H54 (cell line): ENCODE measurements at places on chromosomes 16 and 17.

DNA sequence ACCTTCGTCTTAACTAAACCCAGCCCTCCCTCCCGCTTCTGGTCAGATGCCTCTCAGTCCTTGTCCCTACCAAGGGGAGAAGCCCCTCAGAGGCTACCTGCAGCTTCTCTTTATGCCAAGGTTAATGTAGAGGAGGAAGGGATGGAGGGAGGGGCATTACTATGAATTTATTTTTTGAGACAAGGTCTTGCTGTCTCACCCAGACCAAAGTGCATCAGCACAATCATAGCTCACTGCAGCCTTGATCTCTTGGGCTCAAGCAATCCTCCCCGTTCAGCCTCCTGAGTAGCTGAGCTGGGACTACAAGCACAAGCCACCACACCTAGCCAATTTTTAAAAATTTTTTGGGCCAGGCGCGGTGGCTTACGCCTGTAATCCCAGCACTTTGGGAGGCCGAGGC lies 15.3 kb downstream of the EPOP start:
- no peak for DNase-seq

- no peak for DNase-seq
These were observed 40.0 kb downstream of the SOST start for GRCh38 chr17:43718544-43718943.

DNA sequence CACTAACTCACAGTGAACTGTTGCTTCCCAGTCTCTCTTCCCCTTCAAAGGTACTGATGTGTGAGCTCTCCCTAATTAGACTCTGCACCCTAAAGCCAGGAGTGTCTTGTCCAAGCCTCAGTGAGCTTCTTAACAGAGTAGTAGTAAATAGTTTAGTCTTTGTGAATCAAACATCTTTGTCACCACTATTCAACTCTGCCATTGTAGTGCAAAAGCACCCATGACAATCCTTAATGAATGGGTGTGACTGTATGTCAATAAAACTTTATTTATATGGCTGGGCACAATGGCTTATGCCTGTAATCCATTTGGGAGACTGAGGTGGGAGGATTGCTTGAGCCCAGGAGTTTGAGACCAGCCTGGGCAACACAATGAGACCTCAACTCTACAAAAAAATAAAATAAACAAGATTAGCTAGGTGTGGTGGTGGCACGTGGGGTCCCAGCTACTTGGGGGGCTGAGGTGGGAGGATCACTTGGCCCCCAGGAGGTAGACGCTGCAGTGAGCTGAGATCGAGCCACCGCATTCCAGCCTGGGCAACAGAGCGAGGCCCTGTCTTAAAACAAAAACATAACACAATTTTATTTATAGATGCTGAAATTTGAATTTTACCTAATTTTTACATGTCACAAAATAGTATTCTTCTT lies 45.5 kb upstream of the TNRC6A start:
- no peak for DNase-seq

DNA sequence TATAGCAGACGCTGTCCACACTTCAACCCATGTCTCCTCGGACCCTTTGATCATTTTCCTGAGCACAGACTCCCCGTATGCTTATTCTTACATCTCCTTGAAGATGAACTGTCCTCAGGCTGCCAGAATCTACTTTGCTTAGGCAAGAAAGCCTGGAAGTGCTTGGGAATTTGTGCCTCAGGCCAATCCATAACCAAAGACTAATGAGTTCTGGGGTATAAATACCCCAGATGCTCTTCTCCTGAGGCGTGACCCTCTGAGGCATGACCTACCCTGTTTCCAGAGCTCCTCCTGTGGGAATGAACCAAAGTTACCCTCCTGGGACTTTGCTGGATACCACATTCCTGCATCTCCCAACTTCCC lies 10.1 kb upstream of the TEKT3 start:
- DNase-seq, result no peak

DNA sequence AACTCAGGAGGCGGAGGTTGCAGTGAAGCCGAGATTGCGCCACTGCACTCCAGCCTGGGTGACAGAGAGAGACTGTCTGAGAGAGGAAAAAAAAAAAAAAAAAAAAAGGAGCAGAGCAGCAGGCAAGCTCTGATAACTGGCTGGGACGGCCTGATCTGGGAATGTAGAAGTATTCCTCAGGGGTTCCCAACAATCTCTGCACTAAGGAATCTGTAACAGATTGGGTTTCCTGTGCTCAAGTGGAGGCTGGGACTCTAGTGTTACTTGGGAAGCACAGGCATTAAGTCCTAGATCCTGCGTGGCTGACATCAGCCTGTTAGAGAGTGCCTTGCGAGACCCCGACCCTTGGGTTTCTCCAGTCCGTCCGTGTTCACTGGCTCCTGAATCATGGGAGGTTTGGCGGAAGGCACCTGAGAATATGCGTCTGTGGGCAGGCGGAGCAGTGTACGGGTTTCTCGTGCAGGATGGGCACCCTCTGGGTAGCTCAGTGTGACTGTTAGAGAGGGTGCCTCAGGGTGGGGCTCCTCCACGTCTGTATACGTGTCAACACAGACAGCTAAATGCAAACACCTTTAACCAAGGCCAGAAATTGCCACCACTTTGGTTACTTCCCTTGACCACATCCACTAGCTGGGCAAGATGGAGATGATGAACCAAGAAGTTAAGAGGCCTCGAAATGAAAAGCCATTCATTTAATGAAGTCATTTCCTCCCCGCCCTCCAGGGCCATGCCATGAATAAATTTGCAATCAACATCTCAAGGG lies 174.9 kb upstream of the RPL38 start:
- DNase-seq, result no peak

GRCh38 chr17:10785295-10785694 lies 18.6 kb downstream of the TMEM238L start:
- no peak for DNase-seq
